ENCODE measurements at places on chromosomes 11 and 22.

DNA sequence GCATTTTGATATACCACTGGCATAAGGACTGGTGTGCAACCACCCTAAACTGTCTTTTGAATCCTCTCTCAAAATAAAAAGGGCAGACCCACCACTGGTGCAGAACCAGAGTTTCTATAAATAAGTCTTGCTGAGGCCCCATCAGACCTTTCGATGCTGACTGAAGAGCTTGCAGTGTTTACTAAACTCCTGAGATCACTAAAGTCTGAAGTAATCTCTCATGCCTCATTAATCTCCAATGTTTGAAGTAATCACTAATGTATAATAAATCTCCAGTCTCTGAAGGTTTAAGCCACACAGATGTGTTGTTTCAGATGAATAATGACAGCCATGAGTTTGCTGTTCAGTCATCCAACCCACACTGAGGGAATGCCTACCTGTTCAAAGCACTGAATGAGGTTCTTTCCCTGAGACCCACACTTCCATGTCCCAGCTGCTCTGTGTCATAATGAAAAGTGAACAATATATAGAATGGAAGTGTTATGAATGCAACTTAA, 50.6 kb upstream of the DEUP1 start:
- ATAC-seq: no peak

GRCh38 chr11:6385046-6385777, 5.1 kb upstream of the SMPD1 start:
- ATAC-seq: no peak

- no peak for ATAC-seq
Measured at GRCh38 chr11:122285070-122285988, 169.3 kb upstream of the BLID start.

- no peak for ATAC-seq
Measured at GRCh38 chr11:8799273-8799672, 111.7 kb upstream of the AKIP1 start.

- ATAC-seq: no peak
Measured at GRCh38 chr11:64926689-64927088, 2.2 kb downstream of the PPP2R5B start.

All from SK-N-SH treated with all-trans-retinoic acid at 6 μM for 48 hours (cell line).